ENCODE measurements at places on chromosomes 3 and 15.
A peak's percentile ranks its signal among the peaks of the same experiment; 100 is the strongest.

DNA sequence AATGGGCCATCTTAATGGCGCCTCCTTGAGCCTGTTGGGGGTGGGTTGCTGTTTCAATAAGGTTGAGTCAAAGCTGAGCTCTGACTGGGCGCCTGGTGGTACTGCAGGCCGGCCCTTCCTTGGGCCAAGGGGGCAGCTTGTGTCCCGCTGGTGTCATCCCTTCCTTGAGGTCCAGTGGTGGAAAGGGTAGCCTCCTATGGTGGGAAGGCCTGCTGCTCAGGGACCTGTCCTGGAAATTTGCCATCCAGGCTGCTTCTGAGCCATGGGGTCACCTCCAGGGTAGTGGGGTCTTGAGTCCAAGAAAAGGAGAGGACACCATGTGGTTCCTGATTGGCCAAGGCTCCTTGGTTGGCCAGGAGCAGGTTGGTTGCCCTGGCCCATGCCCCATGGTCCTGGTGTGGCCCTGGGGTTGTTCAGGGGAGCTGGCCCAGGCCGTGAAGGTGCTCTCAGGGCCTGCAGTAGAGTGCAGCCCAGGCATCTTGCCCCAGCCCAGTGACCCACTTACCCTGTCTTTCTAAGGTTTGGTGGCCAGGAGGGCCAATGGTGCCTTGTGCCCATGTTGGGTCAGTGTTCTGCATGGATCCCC lies 188.7 kb downstream of the UBE3A start:
- no peak for DNase-seq

- no peak for DNase-seq
Observed at GRCh38 chr15:90618330-90619125, 88.8 kb downstream of the CRTC3 start.

DNA sequence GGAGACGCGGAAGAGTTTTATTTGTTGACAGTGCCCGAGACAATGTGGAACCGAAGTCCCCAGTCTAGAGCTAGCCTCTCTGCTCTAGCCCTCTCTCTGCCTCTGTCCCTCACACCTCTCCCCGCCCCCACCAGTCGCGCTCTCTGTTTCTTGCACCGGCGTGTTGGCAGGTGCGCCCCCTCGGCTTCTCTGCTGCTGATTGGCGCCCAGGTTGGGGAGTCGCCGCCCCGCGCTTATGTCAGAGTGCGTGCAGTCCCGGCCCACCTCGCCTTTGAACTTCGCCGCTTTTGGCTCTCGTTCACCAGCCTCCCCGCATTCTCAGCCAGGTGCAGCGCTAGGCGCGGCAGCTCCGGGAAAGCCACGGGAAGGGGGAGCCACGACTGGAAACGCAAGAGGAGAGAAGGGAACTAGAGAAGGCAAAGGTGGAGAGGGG lies at the start of gene SOX14:
Gene SOX14, plus strand, starts transcription at position 315 of the 433 bp plus-strand sequence. CDS start 470 bp downstream, outside the sequence.
- DNase-seq, result no peak

DNA sequence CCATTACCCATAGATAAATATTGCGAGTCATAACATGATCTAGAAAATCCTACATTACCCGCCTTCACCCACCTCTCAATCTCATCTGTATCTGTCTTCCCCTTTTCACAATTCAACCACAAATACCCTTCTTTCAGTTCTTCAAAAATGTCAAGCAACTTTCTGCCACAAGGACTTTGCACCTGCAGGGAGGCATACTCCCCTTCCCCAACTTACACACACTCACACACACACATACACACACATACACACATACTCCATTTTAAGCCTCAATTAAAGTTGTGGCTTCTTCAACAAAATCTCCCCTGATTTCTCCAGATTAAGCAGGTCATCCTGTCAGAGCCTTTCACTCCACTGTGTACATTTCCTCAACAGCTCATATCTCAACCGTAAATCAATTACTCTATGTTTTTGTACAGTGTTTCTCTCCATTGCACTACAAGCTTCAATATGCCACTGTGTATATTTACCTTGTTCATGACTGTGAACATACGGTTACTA lies 33.1 kb upstream of the CCDC50 start:
- no peak for DNase-seq

GRCh38 chr3:182139627-182140357 lies 428.1 kb downstream of the SOX2 start:
- DNase-seq, result no peak

GRCh38 chr3:22988566-22988965 lies 214.6 kb upstream of the UBE2E2 start:
- no peak for DNase-seq

DNA sequence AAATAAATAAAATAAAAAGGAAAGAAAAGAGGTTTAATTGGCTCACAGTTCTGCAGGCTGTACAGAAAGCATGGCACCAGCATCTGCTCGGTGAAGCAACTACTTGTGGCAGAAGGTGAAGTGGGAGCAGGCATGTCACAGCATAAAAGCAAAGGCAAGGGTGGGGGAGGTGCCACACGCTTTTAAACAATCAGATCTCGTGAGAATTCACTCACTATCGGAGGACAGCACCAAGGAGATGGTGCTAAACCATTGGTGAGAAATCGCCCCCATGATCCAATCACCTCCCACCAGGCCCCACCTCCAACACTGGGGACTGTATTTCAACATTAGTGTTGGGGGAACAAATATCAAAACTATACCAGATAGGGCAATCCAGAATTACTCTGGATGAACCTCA lies 15.3 kb downstream of the SCG3 start:
- DNase-seq, result no peak

DNA sequence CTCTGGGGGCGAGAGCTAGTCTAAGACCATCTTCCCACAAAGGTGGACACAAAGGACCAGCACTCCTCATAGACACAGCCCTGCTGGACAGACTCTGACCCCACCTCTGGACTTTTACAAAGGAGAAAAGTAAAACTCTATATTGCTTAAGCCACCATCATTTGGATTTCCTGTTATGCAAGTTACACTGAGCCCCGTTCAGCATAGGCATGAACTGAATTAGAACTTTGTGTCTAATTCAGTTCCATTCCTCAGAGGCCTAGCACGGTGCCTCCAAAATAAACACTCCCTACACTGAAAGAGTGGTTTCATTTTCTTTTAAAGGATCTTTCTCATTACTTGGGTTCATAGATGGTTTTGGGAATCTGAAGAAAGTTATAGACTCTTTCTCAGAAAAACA lies 79.2 kb upstream of the OCA2 start:
- no peak for DNase-seq

- no peak for DNase-seq
Observed at GRCh38 chr15:32803631-32804030, 85.8 kb downstream of the GREM1 start.

- DNase-seq, result no peak
Observed at GRCh38 chr15:90294601-90295269, 29.3 kb downstream of the NGRN start.

GRCh38 chr3:139394116-139394515 lies 4.7 kb upstream of the COPB2 start:
- DNase-seq, result no peak

GRCh38 chr3:8589880-8590556 lies 54.6 kb downstream of the SSUH2 start:
- peak; percentile 70 for DNase-seq

DNA sequence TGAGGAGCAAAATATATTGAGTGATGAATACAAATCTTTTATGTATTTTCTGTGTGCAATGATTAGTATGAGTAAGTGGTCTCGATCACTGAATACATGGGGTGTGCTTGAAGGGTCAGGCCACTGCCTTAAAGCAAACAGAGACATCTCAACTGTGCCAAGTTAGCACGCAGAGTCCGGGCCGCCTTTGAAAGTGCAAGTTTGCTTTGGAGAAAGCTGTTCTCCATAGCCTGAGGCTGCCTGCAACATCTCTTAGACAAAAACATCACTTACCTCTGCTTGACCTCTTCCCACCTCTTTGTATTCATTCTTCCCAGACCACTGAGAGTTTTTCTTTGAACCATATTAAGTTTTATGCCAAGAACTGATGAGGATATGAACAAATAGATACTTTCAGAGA lies 267.0 kb downstream of the ZBTB20 start:
- DNase-seq, result no peak

DNA sequence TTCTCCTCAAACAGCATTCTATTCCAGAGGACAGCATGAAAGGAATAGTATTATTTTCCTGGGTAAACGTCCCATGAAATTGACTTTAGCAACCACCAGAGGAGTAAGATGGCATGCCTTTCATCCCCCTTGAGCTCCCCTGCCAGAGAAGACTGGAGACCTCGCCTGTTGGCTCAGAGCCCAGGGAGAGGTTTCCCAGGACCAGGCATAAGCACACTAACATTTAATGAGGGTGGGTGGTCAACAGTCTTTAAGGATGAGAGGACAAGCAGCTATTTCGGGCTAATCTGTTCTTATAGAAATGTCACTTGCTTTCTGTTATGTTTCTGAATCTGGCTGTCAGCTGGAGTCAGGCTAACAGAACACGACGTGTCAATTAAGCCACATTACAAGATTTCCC lies 390.5 kb downstream of the GABRG3 start:
- DNase-seq, result no peak

- DNase-seq, result peak; percentile 18
Observed at GRCh38 chr3:66302288-66302687, 81.5 kb downstream of the SLC25A26 start.

GRCh38 chr3:25339225-25339624 lies 88.8 kb upstream of the RARB start:
- DNase-seq, result no peak

GRCh38 chr15:41930221-41930866 lies 36.5 kb upstream of the SPTBN5 start:
- DNase-seq, result peak; percentile 97

DNA sequence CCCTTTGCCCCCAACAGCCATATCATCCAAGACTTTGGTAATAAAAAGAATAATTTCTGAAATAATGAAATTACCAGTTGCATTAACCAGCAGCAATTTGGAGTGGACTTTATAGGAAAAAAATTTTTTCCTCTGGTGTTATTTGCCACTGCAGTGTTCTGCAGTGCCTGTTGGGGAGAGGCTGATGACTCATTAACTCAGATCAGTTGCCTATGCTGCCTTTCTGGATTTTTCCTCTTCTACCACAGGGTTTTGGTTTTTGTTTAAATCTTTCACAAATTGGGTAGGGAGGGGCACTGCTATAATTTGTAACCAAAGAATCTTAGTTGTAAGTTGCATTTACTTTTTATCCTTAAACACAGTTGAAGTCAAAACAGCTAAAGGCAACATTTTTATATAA lies 22.7 kb downstream of the ATP6V1A start:
- DNase-seq, result peak; percentile 77

DNA sequence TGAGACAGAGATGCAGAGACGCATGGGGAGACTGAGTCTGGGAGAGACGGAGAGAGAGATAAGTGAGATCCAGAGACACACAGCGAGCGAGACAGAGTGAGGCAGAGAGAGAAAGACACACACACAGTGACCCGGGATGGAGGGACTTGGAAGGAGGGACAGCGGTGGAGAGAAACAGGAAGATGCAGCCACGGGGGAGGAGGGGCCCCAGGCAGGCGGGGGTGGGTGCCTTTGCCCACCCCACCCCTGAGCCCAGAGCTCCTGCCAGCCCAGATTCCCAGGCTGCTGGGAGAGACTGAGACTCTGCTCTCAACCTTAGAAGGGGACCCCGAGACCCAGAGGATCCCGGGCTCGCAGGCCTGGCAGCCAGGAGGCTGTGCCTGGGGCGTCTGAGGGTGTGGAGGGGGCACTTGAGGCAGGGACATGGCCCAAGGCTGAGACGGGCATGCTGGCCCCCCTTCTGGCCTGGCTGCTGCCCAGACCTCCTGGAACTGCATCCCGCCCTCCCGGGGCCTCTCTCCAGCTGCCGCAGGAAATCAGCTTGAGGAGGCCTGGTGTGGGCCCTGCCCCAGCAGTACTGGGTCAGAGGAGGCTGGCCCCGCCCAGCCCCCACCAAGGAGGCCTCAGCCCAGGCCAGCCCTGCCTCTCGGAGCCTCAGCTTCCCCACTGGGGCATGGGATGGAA lies 18.1 kb downstream of the H1-8 start:
- peak; percentile 94 for DNase-seq

- DNase-seq, result no peak
Observed at GRCh38 chr3:125212509-125213363, at the start of gene SLC12A8. TSS of gene SLC12A8 (minus strand) at chr3:125212748. CDS start at chr3:125211349, 1,399 bp downstream.

- no peak for DNase-seq
Observed at GRCh38 chr3:197328198-197328597, 29.8 kb upstream of the DLG1 start.

DNA sequence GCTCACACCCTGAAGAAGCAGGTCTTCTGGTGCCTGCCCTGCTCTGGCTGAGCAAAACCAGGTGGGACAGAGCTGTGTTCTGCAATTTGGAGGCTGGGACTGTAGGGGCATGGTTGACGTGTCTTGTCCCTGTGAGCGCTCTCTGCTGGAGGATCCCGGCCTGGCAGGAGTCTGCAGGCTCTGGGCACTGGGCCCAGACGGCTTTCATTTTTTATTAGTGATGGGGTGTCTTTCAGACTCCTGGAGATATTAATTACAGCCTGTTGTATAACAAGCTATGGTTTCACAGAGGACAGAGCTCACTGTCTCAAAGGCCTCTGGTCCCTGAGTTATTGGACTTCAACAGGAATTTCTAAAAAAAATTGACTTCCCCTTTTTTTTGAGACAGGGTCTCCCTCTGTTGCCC lies 29.5 kb upstream of the ZNF710 start:
- peak; percentile 76 for DNase-seq
